Stimulated activated CD4-positive, alpha-beta T cell treated with anti-CD3 and anti-CD28 coated beads, Interleukin-12 subunit alpha, Interleukin-12 subunit beta, amount 100 ng/mL, for 24 hours (primary cell): ENCODE measurements at places on chromosomes 5 and 9.

DNA sequence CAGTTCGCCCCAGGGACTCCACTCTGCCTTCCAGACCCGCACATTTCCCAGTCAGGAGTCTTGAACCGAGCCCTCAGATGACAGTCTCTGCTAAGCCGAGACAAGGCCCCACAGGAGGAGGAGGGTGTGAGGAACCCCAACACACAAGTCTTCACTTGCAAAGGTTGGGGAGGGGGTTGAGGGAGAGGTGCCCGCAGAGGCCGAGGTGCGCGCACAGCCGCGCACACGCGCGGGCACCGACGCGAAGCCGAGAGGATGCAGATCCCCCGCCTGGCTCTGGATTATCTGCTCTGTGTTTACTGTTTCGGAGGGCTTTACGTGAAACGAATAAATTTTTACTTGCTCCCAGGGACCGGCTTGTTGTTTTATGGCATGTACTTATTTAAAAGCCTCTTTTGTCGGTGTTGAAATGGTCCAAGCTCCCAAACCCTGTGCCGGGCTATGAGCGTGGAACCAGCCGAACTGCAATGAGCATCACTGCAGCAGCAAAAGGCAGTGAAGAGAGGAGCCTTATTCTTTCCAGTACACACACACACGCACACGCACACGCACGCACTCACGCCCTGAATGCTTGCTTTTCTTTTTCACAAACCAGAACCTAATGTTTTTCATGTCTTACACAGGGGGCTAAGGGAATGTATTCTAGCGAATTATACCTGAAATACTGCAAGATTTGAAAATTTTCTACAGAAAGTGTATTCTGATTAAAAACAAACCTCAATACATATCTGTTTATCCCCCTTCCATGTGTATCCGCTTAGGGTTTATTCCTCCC lies 297.7 kb downstream of the PARP8 start:
- no peak for DNase-seq

GRCh38 chr9:107675351-107676259 lies 186.0 kb upstream of the KLF4 start:
- DNase-seq, result no peak

DNA sequence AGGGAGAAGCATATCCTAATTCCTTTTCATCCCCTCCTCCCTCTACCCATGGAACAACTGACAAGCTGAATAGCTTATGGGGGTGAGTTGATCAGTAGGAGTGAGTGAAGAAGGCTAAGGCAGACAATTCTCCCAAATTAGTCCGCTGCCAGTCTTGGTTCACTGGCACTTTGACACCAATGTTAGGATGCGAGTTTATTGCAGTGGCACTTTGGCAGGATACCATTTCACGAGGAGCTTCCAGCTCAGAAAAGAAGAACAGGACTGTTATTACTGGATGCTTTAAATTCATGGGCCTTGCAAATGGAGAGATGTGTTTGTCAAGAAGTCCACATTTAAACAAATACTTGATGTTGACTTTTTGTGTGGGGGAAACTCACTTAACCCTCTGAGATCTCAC lies 427.6 kb downstream of the NR2F1-AS1 start:
- DNase-seq, result no peak

DNA sequence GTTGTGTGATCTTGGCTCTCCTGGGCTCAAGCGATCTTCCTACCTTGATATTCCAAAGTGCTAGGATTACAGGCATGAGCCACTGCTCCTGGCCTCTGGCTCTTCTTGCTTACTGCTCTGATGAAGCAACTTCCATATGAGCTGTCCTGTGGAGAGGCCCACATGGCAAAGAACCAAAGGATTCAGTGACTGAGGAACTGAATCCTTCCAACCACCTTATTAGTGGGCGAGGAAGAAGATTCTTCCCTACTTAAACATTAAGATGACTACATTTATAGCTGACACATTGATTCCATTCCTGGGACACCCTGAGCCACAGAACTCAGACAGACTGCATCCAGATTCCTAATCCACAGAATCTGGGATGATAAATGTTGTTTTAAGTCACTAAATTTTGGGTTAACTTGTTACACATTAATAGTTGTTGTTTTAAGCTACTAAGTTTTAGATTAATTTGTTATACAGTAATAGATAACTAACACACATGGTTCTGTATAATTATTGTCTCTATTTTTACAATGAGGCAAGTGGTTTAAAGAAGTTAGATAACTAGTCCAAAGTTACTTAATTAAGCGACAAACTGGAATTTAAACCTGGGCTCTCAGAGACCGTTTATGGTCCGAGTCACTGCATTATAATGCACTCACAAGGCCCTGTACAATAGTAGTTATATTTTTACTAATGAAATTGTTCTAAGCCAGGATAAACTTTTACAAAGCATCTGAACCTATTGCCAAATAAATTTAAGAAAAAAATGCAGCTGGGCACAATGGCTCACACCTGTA lies 16.7 kb upstream of the SLCO4C1 start:
- no peak for DNase-seq

DNA sequence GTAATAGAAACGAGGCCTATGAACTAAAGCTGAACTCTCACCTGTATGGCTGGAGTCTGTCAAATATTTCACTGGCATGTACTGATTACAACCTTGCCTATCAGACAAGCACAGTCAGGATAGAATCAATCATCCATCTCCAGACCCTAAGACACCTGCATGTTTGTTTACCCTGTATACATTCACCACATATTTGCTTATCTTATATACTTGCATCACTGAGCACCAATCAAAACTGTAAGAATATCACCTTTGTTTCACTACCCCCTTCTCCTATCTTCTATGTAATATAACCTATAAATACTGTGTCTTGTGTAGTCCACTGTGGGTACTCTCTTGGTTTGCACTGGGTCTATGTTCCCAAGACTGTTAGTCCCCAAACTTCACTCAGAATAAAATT lies 1085.7 kb downstream of the TAF11L14 start:
- DNase-seq, result no peak

DNA sequence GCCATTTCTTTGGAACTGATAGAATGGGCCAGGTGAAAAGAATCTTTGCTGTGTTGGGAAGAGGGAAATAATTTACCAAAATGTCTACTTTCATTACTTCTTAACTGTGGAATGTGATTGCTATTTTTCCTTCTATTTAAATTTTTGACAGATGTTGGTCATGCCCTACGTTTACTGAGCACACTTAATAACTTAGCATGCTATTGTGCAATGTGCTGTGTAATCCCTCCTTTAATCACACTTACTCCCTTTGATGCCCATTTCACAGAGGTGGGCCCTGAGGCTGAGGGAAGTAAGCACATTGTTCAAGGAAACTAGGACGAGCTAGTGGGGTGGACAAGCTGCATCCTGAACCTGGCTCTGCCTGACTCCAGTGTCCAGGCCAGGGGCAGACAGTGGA lies 47.8 kb upstream of the INSYN2B start:
- no peak for DNase-seq

DNA sequence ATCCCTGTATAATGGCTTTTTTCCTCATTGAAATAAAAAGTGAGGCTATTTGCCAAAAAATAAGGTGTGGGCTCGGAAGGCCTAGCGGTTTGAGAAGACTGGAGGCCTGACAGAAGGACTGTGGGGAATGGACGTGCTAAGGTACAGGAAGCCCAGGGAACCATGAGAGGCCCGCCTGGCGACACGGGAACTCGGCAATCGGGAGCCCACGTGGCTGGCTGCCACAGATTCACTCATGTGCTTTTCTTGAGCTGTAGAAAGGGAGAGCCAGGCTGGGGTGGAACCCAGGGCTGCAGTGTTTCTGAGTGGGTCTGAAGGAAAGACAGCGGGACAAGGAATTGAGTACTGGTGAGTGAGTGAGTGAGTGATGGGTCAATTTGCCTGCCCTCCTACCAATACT lies 11.9 kb upstream of the DDX41 start:
- DNase-seq, result no peak

DNA sequence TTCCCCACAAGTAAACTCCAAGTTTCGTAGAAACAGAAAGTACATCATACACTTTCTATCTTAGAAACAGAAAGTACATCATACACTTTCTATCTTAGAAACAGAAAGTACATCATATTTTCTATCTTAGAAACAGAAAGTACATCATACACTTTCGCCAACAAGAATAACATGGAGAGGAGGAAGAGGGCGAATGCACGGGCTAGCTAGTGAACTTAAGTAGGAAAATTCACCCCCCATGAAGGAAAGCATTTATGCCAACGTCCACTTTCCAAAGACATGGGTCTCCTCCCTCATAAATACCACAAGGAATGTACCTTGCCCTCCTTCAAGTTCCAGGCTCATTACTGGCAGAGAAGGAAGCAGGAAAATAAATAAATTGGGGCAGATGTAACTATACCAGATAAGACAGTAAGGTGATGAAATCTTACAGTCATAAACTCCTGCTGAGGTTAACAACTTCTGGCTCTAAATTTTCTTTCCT lies 64.7 kb downstream of the FRMD3 start:
- no peak for DNase-seq

DNA sequence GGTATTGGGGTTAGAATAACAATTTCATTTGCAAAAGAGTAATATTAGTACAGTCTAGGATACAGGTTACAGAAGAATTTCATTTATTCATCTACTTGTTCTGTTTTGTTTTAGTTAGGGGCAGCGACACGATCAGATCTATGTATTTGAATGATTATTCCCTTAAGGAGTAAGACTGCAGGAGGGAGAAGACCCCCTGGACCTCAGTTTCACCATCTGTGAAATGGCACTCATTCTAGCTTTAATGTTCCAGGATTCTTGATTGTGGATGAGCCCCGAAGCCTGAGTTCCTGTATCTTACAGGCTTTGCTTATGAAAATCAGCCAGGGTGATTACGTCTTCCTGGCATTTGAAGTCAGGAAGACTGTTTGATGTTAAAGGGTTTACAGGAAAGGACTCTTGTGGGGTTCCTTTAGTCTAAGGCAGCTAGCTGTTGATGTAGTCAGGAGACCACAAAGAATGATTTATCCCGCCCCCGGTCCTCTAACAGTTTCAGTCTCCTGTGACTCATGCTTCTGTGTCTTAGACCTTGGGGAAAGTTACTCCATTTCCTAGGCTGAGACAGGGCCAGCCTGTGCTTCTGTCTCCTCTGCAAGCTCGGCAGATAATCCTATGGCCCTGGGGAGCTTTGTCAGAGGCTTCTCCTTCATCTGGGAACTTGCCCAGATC lies 11.5 kb downstream of the SMIM3 start:
- peak; percentile 62 for DNase-seq

DNA sequence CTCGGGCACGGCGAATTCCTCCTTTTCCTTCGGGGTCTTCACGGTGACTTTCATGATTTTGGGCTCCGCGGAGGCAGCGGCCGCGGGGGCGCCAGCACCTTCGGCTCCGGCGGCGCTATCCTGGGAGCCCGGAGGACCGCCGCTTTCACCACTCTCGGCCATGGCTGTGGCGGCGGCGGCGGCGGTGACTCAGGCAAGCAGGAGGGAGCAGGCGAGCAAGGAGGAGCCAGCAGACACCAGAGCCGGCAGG lies 315 bp downstream of the UBQLN1 start:
- DNase-seq, result no peak

DNA sequence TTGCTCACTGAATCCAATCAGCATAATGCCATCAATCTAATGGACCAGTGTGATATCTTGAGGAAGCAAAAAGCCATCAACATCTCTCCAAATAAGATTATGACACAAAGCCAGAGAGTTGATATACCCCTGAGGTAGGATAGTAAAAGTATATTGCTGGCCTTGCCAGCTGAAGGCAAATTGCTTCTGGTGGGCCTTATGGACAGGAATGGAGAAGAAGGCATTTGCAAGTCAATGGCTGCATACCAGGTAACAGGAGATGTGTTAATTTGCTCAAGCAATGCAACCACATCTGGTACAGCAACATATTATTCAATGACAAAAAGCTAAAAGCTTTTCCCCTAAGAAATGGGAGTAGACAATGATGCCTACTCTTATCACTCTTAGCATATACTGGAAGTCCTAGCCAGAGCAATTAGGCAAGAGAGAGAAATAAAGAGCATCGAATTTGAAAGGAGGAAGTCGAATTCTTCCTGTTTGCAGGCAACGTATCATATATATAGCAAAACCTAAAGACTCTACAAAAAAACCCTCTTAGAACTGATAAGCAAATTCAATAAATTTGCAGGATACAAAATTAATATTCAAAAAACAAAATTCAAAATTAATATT lies 216.1 kb upstream of the RASA1 start:
- no peak for DNase-seq

GRCh38 chr5:77774981-77775789 lies 954 bp downstream of the TBCA start:
- DNase-seq, result peak; percentile 18

GRCh38 chr9:83081846-83082245 lies 18.9 kb upstream of the RASEF start:
- DNase-seq, result no peak

GRCh38 chr5:133274597-133274935 lies 222.8 kb downstream of the HSPA4 start:
- no peak for DNase-seq

GRCh38 chr9:86328156-86328555 lies 26.1 kb downstream of the TUT7 start:
- DNase-seq, result no peak
